Naive thymus-derived CD4-positive, alpha-beta T cell (primary cell): ENCODE measurements at places on chromosomes 7 and 10. TPM values are rescaled to one million over a fixed set of nuclear protein-coding genes. Genes with fewer than 3 reads are reported as not detected.

CALML5 gene
- not detected for polyA plus RNA-seq

WDR86 gene
- 3.1 TPM for polyA plus RNA-seq

CTAGE6 gene
- polyA plus RNA-seq: not detected

TMEM213 gene
- polyA plus RNA-seq: not detected

CYP2C19 gene
- polyA plus RNA-seq: not detected

MRLN gene
- polyA plus RNA-seq: not detected

ABCB1 gene
- polyA plus RNA-seq: 8.5 TPM

ITGB8 gene
- polyA plus RNA-seq: not detected

PPP1R17 gene
- polyA plus RNA-seq: not detected

CRYGN gene
- polyA plus RNA-seq: 0.48 TPM

ACTL6B gene
- not detected for polyA plus RNA-seq

CADPS2 gene
- not detected for polyA plus RNA-seq

CEP55 gene
- polyA plus RNA-seq: not detected

SPDYE6 gene
- 0.14 TPM for polyA plus RNA-seq

SLC35G1 gene
- polyA plus RNA-seq: 4.5 TPM

ADAM8 gene
- 22.7 TPM for polyA plus RNA-seq

FAM180A gene
- polyA plus RNA-seq: not detected

SLC26A4 gene
- polyA plus RNA-seq: not detected
